Activated CD4-positive, alpha-beta T cell treated with anti-CD3 and anti-CD28 coated beads for 24 hours (primary cell): ENCODE measurements at places on chromosomes 2 and 18.

DNA sequence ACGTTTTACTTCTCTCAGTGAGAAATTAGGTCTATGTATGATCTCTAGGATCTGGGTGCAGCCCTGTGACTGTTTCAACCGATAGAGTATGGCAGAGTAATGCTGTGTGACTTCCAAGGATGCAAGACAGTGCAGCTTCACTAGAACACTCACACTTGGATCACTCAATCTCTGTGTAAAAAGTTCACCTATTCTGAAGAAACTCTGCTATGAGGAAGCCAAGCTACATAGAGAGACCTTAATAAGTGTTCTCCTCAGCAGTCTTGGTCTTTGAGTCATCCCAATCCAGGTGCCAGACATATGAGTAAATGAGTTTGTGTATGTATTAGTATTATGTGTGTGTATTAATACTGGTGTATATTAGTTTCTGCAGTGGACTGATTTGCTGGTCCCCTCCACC is 335.0 kb downstream of the NR4A2 start:
- no peak for DNase-seq

DNA sequence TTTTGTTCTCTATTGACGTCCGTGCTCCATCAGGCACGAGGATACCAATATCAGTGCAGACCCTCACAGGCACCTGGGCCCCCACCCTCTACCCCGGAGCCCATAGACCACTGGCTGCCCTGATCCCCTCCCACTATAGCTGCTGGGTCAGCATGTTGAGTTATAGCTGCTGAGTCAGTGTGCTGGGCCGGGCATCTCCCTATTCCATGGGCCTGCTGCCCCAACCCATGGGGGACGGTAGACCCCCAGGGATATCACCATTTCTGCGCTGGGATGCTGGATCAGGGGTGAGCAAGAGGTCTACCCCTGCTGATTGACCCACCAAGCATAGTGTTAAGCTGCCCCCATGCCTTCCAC is 100.1 kb upstream of the ST3GAL5 start:
- no peak for DNase-seq

DNA sequence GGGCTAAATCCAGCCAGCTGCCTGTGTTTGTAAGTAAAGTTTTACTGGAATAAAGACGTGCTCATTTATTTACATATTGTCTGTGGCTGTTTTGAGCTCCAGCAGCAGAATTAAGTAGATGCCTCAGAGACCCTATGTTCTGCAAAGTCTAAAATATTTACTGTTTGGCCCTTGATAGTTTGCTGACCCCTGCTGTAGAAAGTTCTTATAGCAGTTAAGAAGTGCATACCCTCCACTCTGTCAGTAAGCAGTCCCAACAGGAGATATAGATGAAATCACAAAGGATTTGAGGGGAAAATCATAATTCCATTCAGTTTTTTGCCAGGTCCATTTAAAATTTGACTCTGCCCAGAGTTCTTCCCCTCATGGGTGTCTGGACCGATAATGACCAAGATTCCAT is 50.1 kb upstream of the ITM2C start:
- no peak for DNase-seq

GRCh38 chr18:22564036-22564435 is 146.3 kb upstream of the CTAGE1 start:
- DNase-seq, result no peak

- no peak for DNase-seq
These were observed 232.4 kb downstream of the GBX2 start for GRCh38 chr2:235935773-235936172.

DNA sequence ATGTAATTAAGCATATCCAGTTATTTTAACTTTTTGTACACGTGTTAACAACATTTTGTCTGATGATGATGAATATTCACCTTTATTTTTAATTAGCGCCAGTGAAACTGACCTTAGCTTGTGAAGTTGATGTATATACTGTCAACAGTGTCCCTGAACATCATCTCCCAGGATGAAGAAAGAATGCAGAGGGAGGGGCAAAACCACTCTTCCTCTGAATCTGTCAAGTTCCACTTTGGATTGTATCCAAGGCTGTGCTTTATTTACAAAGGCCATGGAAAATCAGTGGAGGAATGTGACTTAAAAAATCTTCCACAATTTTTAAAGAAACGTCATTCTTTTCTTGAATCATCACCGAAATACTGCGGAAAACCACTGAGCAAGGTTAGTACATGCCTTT is 4.5 kb upstream of the RMDN2 start:
- no peak for DNase-seq

GRCh38 chr2:198873503-198874471 is 584.0 kb downstream of the SATB2 start:
- DNase-seq, result no peak

DNA sequence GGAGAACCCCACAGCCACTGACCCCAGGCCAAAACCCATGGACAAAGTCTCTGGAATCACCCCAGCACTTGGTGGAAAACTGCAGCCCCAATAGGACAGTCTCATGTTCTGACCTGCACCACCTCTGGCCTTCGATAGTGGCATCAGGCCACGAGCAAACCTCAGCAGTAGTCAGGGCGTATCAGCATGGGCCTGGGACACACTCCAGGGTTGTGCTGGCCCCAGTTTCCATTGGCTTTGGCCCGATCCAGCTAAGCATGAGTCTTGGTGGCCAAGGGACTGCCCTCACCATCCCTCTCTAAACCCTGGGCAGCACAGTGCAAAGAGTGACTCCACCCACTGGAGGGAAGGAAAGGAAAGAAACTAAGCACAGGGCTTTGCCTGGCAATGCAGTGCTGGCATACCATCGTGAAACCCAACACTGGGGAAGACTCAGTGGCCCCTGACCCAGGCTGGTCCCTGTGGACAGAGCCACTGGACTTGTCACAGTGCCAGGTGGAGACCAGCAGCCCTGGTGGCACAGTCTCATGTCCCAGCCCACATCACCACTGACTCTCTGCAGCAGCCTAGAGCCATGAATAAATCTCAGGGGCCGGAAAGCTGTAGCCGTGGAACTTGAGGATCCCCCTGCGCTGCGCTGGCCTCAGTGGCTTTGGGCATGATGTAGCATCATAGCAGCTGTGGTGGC is 46.3 kb downstream of the ZNF519 start:
- no peak for DNase-seq

- no peak for DNase-seq
These were observed 65.1 kb upstream of the TRIB2 start for GRCh38 chr2:12651641-12652040.

DNA sequence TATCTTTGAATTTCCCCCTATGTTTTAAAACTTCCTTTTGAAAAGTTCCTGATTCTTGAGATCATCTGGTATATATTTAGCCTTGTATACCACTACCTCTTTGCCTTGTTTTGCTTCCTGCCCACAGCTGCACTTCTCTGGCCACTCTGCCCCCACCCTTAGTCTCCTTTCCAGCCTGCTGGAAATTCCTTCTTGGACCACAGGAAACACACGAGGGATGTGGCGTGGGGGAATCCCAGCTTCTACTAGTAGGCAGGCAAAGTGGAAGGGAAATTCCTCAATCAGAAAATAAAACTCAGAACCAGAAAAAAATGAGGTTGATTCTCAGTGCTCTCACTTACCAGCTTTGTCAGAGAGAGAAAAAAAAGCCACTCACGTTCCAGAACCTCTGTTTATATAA is 13.4 kb downstream of the IL18RAP start:
- DNase-seq, result no peak

DNA sequence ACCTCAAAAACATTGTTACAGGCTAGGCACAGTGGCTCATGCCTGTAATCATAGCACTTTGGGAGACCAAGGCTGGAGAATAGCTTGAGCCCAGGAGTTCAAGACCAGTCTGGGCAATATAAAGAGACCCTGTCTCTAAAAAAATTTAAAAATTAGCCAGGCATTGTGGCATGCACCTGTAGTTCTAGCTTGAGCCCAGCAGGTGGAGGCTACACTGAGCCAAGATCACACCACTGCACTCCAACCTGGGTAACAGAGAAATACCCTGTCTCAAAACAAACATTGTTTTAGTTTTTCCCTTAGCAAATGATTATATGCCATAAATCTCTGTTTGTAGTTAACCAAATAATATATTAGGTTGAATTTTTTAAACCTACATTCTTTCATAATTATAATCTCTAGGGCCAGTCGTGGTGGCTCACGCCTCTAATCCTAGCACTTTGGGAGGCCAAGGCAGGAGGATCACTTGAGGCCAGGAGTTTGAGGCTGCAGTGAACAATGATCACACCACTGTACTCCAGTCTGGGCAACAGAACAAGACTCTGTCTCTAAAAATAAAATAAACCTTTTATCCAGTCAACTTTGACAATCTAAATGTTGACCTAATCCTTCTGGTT is 13.3 kb upstream of the CYP20A1 start:
- DNase-seq, result no peak

- no peak for DNase-seq
These were observed 210.5 kb downstream of the BCL2 start for GRCh38 chr18:63109022-63109421.

- DNase-seq, result no peak
These were observed 6.6 kb upstream of the STEAP3 start for GRCh38 chr2:119216994-119217393.

DNA sequence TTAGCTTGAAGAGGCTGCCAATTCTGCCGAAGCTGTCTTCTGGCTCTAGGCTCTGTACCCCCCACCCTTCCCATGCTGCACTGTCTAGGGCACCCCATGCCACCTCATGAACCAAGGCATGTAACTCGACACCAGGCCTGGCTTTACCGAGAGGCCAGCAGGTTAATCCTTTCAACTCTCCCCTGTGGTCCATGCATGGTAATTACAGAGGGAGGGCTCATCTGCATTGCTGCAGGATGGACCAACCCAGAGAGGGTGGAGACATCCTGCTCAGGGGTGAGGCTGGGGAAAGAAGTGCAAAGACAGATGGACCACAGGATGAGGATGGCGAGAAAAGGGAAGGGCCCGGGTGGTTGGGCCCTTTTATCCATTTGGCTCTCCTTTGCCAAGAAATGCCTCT is 65.8 kb downstream of the KCTD1 start:
- no peak for DNase-seq

- DNase-seq, result peak; percentile 28
These were observed 60.1 kb upstream of the GLI2 start for GRCh38 chr2:120675460-120676130.

- no peak for DNase-seq
These were observed 119.1 kb upstream of the STPG4 start for GRCh38 chr2:47274054-47274782.

- DNase-seq, result no peak
These were observed 46.9 kb downstream of the GEMIN6 start for GRCh38 chr2:38824906-38825305.

DNA sequence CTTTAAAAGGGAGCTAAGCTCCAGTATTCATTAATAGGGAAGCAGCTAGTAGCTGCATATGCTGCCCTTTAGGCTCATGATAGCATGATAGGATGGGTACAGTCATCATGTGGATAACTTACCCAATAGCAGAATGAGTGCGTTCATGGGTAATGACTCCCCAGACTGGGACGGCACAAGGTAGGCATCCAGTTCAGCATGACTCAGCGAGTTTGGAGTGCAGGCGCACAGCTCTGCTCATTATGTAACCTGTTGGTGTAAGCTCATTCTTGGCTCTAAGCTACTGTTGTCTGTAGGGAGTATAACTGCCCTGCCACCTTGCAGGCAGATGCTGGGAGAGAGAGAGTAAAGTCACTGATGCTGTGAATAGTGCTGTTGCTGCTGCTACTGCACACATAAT is 209.2 kb upstream of the SYT4 start:
- no peak for DNase-seq

GRCh38 chr18:62420513-62421209 is 95.6 kb downstream of the TNFRSF11A start:
- peak; percentile 34 for DNase-seq

- DNase-seq, result no peak
These were observed 256.5 kb downstream of the CD226 start for GRCh38 chr18:69691008-69691760.

- no peak for DNase-seq
These were observed 128.3 kb upstream of the SPATS2L start for GRCh38 chr2:200177971-200178911.

DNA sequence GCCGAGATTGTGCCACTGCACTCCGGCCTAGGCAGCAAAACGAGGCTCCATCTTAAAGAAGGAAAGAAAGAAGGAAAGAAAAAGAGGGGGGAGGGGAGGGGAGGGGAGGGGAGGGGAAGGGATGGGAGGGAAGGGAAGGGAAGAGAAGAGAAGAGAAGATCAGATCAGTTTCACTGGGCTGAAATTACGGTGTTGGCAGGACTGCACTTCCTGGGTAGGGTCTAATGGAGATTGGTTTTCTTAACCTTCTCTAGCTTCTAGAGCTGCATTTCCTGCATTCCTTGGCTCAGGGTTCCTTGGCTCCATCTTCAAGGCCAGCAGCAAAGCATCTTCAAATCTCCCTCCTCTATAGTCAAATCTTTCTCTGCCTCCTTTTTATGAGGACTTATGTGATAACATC is 349.1 kb upstream of the CRIM1 start:
- DNase-seq, result no peak

DNA sequence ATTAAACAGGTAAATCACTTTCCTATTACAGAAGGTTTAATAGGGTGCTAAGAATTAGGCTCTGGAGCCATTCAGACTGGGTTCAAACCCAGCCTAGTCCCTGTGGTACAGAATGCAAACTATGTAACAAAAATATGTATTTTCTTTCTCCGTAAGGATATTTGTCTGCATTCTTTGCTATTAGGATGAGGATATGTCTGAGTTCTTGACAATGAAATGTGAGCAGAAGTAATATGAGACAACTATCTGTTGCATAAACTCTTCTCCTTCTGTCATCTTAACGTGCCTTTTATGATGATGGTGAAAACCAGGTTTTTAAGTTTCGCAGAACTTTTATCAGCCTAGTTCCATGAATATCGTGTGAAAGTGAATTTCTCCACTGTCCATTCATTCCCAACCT is 1129.1 kb upstream of the ZEB2 start:
- DNase-seq, result no peak

DNA sequence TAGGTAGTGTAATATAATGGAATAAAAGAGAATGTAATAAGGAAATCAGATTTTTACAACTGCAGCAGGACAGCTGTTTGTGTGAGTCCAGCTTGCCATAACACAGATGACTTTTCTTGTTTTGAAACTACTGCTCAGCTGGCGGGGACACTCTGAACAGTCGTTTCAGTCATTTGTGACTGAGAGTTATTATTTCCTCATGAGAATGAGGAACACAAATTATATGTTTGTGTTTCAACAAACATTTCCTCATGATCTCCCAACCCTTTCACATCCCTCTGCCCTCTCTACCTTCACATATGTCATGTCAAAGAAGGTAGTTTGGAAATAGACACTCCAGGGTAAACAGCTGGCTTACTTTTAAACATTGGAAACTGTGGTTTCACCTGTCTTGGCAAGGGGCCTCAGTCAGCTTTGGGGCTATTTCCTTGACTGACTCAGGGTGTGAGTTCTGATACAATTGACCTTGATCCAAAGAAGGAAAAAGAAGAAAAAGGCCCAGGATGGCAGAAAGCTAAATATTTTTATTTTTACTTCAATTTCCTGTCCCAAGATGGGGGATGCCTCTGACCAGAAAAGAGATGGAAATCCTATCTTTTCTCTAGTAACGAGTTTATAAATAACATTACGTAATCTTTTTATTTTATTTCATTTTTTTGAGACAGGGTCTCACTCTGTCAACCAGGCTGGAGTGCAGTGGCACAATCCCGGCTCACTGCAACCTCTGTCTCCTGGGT is 593 bp downstream of the SP140L start:
- DNase-seq, result no peak
